ENCODE measurements at places on chromosomes 6 and 20. TPM values are rescaled to one million over a fixed set of nuclear protein-coding genes. Genes with fewer than 3 reads are reported as not detected.

The TXLNB gene
- total RNA-seq, result 0.22 TPM

The SLC12A5 gene
- total RNA-seq, result under 0.01 TPM

The DYNLT2 gene
- total RNA-seq, result 1.4 TPM

The TSBP1 gene
- total RNA-seq, result not detected

The IL20RA gene
- not detected for total RNA-seq

The BCAS4 gene
- 1.0 TPM for total RNA-seq

The ID4 gene
- 0.13 TPM for total RNA-seq

The FAM83C gene
- not detected for total RNA-seq

The ZNF322 gene
- 18.0 TPM for total RNA-seq

The SEMG1 gene
- not detected for total RNA-seq

The ENPP4 gene
- 17.0 TPM for total RNA-seq

The GABRR1 gene
- not detected for total RNA-seq

The TMEM200A gene
- 2.6 TPM for total RNA-seq

The ULBP3 gene
- 19.4 TPM for total RNA-seq

The EEF1E1 gene
- 85.9 TPM for total RNA-seq

The PI16 gene
- total RNA-seq, result not detected

The KIFC1 gene
- total RNA-seq, result 48.7 TPM

The C20orf144 gene
- 0.07 TPM for total RNA-seq

The GPX5 gene
- total RNA-seq, result not detected

The XKR7 gene
- total RNA-seq, result not detected

The OPN5 gene
- total RNA-seq, result not detected

The EGFL8 gene
- 1.2 TPM for total RNA-seq

The CDS2 gene
- total RNA-seq, result 43.6 TPM

The PCSK2 gene
- total RNA-seq, result not detected

The PHACTR3 gene
- total RNA-seq, result not detected

The MEI4 gene
- not detected for total RNA-seq

The CGAS gene
- 11.3 TPM for total RNA-seq

The RPL7L1 gene
- 227 TPM for total RNA-seq

The PAX1 gene
- total RNA-seq, result not detected

The NHSL1 gene
- total RNA-seq, result 45.9 TPM

The RIPPLY2 gene
- not detected for total RNA-seq

The ZNFX1 gene
- 41.9 TPM for total RNA-seq

The SYCP2 gene
- total RNA-seq, result 0.50 TPM

The EDN3 gene
- total RNA-seq, result not detected

The TRIM15 gene
- not detected for total RNA-seq

The ZBTB9 gene
- 5.3 TPM for total RNA-seq

The FAM209B gene
- total RNA-seq, result not detected

The NKAPL gene
- 0.43 TPM for total RNA-seq

The TLDC2 gene
- not detected for total RNA-seq

The ERVFRD-1 gene
- total RNA-seq, result not detected

The USP49 gene
- 2.9 TPM for total RNA-seq

The BPI gene
- total RNA-seq, result not detected

The TGM2 gene
- 440 TPM for total RNA-seq

The PRL gene
- total RNA-seq, result not detected

The RNF182 gene
- 0.40 TPM for total RNA-seq

The HEY2 gene
- 12.9 TPM for total RNA-seq

The SIRPD gene
- total RNA-seq, result not detected

The SNAP91 gene
- total RNA-seq, result under 0.01 TPM

The KIF25 gene
- total RNA-seq, result not detected

The COL21A1 gene
- 0.66 TPM for total RNA-seq

The HM13 gene
- total RNA-seq, result 85.1 TPM

The TOX2 gene
- total RNA-seq, result 11.8 TPM

The NMBR gene
- not detected for total RNA-seq

The SPO11 gene
- total RNA-seq, result not detected

The DUSP15 gene
- not detected for total RNA-seq

The CRISP2 gene
- not detected for total RNA-seq

The BNIP5 gene
- not detected for total RNA-seq

The MOXD1 gene
- 0.07 TPM for total RNA-seq

Data from thoracic aorta endothelial cell (primary cell).